ENCODE measurements at places on chromosomes 13 and 19.

- DNase-seq: no peak
Observed at GRCh38 chr13:72221276-72221962, 354.4 kb upstream of the DACH1 start.

DNA sequence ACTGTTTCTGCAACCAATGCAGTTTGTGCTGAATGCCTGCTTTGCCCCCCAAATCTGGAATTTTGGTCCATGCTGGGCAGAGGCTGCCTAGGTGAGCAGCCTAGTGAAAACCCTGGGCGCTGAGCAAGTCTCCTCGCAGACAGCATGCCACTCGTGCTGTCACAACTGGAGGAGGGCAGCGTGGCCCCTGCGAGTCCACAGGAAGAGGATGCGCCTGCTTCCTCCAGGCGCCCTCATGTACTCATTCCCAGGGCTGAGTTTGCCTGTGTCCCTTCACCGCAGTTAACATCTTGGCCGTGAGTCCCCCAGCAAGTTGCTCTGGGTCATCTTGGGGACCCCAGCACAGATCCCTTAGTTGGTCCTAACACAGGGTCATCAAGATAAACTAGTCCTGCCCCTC, 26.2 kb upstream of the TMEM160 start:
- DNase-seq: no peak

- DNase-seq: no peak
Observed at GRCh38 chr13:46342538-46342937, 44.5 kb downstream of the RUBCNL start.

DNA sequence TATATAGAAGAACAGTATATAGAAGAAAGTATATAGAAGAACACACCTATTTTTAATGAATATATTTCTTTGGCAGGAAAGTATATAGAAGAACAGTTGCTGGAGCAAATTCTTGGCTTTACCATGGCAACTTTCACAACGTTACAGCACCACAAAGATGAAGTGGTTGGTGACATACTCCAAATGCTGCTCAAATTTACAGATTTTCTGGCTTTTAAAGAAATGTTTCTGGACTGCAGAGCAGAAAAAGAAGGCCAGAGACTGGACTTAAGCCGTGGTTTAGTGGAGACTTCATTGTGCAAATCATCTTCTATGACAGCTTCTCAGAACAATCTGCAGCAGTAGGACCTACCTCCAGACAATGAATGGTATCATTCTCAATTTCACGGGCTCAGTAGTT, 24.3 kb upstream of the RFXAP start:
- no peak for DNase-seq

DNA sequence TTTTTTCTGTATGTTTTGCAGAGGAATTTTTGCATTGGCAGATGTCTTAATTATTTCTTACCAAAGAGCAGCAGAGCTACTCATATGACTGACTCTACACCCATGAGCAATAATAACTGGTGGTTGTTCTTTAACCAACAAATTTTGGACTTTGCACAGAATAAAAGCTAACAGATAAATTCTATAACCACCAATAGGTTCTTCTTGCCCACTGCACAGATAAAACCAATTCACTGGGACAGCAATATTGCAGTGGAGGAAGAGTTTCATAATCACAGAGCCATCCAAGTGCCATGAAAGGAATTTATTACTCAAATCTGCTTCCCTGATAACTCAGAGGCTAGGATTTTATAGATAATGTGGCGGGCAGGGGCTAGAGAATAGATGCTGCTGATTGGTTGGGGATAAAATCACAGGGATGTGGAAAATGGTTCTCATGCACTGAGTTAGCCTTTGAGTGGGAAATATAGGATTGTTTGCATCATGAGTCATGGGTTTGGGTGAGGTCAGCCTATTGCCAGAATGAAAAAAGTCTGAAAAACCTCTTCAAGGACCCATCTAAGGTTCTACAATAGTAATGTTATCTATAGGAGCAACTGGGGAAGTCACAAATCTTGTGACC, 104.3 kb upstream of the PCDH17 start:
- DNase-seq: no peak

DNA sequence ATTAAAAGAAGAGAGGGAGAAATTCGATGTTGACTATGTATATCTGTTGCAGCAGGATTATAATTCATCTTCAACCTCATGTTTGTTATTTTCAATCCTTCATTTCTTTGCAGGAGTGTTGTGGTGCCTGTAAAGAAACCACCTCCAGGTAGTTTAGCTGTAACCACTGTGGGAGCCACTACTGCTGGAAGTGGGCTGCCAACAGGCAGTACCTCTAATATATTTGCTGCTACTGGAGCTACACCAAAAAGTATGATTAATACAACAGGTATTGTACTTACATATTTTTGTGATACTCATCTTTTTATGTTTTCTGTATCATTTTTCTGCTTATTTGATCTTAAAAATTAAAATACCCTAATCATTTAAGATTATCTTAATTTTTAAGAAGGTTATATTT, 266.5 kb downstream of the NBEA start:
- no peak for DNase-seq

DNA sequence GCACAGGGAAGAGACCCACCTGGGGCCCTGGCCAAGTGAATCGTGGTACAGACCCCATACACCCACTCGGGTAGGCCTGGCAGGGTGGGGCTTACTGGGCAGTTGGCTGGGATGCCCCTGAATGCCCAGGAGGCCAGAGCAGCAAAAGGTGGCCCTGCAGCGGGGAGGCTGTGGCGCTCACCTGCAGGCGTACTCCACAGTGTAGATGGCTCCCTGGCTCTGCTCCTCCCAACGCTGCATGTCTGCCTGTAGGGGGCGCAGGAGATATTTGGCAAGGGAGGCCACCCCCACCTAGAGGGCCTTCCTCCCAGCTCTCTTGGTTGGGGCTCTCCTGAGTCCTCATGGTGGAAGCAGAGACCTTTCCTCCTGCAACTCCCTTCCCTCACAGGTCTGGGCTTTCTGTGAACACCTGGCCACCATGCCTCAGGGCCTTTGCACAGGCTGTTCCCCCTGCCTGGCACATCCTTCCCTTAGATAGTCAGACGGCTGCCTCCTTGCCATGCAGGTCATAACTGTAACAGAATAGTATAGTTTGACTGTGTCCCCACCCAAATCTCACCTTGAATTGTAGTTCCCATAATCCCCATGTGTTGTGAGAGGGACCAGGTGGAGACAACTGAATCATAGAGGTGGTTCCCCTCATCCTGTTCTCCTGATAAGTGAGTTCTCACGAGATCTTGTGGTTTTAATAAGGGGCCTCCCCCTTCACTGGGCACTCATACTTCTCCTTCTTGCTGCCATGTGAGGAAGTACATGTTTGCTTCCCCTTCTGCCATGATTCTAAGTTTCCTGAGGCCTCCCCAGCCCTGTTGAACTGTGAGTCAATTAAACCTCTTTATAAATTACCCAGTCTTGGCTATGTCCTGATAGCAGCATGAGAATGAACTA, 5.9 kb downstream of the BORCS8 start:
- peak; percentile 52 for DNase-seq

- DNase-seq: no peak
Observed at GRCh38 chr13:50386541-50387050, 371.4 kb downstream of the KCNRG start.

GRCh38 chr19:6236310-6237291, 43.2 kb downstream of the MLLT1 start:
- no peak for DNase-seq

DNA sequence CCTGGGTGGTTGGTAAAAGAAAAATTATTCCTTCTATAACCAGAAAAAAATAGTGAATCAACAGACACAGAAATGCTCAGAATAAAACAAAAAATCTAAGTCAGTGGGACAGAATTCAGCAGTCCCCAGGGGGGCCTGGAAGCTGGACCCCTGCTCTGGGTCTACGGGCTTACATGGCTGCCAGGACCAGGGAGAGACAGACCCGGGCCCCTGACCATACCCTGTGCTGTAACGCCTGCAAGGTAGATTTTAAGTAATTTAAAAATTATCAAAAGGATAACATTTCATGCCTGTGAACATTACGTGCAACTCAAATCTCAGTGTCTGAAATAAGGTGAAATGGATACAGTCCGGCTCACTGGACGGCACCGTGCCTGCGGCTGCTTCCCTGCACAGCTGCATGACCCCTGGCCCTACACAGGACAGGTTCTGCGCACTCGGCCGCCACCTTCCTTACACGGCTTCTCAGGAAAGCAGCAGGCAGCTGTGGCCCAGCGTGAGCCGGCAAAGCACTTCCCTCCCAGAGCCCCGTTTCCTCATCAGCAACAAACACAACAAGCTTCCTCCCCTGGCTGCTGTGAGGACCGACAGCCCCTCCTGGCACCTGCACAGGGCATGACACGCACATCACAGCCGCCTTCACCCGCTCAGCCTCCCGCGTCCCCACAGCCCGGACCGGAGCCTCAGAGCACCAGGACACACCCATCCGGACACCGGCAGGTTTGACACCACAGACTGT, 22.2 kb downstream of the RASA3 start:
- peak; percentile 54 for DNase-seq

- DNase-seq: peak; percentile 97
Observed at GRCh38 chr19:58499021-58499927, 12.5 kb downstream of the SLC27A5 start.

- DNase-seq: no peak
Observed at GRCh38 chr13:24097667-24098066, 62.9 kb upstream of the SPATA13 start.

DNA sequence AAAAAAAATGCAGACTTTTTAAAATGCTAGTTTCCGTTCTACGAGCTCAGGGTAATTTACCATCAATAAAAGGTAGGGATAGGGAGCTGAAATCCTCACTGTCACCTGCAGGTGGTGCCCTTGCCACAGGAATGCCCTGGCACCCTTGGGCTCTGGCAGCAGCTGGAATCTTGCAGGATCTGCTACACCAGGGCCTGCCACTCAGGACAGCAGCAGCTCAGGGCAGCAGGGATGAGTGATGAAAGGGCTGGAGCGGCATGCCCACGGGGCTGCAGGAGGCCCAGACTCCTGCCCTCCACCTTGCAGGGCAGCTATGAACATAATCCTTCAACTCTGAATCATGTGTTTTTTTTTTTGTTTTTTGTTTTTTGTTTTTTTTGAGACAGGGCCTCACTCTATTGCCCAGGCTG, 54.0 kb downstream of the GNG7 start:
- peak; percentile 66 for DNase-seq

DNA sequence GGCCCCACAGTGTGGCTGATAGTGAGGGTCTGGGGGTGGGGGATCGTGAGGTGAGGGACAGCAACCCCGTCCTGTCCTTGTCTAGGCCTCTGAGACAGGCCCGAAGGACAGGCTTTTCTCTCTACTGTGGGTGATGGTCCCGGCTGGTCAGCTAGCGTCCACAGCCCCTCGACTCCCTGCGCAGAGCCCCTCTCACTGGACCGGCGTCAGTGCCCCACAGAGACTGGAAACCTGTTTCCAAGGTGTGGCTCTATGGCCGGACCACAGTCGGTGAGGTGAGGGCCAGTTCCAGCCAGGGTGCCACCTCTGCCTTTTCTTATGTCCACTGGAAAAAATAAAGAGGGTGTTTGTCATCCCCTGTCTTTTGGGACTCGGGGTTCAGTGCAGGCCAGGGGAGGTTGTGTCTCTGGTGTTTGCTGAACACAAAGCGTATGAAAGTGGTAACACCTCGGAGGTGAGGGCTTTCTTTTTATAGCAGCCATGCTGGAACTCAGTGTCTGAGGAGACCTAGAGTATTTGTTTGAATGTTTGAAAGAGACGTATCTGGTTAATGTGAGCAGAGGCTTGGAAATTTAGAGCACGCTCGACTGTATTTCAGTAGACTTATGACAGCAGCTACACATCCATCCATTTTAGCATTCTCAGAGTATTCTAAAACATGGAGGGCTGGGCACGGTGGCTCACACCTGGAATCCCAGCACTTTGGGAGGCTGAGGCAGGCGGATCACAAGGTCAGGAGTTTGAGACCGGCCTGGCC, 22.8 kb downstream of the ATP11A start:
- no peak for DNase-seq

GRCh38 chr13:49082653-49083536, 107.2 kb downstream of the FNDC3A start:
- DNase-seq: no peak

DNA sequence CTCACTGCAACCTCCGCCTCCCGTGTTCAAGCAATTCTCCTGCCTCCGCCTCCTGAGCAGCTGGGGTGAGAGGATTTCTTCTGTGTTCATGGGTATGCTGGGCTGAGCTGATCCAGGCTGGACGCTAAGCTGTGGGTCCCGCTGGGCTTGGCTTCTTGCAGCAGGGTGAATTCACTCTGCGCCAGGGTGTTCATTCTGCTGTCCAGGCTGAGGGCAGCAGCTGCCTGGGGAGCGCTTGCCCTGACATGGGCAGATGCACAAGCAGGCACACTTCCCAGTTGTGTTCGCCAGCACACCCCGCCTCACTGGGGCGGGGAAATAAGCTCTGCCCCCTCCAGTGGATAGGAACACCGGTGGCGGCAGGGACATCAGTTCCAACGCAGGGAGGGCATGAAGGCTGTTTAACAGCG, 7.3 kb upstream of the INAFM1 start:
- no peak for DNase-seq

DNA sequence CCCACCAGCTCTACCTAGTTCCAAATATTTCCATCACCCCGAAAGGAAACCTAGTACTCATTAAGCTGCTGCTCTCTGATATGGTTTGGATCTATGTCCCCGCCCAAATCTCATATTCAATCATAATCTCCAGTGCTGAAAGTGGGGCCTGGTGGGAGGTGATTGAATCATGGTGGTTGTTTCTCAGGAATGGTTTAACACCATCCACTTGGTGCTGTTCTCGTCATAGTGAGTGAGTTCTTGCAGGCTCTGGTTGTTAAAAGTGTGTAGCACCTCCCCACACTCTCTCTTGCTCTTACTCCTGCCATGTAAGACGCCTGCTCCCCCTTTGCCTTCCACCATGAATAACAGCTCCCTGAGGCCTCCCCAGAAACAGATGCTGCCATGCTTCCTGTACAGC, 43.4 kb upstream of the MED4 start:
- DNase-seq: no peak

GRCh38 chr13:106484537-106485193, 50.8 kb downstream of the EFNB2 start:
- no peak for DNase-seq

DNA sequence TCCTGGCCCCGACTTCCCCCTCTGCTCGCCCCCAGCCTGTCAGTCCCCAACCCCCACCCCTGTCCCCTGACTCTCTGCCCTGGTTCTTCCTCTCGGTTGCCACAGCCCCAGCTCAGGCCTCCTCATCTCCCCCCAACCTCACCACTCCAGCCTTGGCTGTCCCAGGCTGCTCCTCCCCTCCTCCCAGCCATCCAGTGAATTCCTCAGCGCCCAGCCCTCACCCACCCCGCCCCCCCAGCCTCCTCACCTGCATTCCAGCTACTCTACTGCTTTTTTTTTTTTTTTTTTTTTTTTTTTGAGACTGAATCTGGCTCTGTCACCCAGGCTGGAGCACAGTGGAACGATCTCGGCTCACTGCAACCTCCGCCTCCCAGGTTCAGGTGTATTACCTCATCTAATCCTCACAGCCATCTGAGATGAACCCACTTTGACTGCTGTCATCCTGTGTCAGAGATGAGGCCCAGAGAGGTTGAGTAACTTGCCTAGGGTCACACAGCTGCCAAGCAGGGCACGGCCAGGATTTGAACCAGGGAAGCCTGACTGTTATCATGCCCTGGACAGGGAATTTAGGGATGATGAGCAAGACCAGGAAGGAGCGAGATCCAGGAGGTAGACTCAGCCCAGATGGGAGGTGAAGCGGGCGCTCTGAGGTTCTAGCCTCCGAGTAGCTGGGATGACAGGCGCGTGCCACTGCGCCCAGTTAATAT, 2.6 kb downstream of the SULT2B1 start:
- DNase-seq: no peak

GRCh38 chr13:112916296-112916695, 52.7 kb upstream of the MCF2L start:
- no peak for DNase-seq

Data from effector CD8-positive, alpha-beta T cell (primary cell).